ENCODE measurements at places on chromosomes 4 and X.

DNA sequence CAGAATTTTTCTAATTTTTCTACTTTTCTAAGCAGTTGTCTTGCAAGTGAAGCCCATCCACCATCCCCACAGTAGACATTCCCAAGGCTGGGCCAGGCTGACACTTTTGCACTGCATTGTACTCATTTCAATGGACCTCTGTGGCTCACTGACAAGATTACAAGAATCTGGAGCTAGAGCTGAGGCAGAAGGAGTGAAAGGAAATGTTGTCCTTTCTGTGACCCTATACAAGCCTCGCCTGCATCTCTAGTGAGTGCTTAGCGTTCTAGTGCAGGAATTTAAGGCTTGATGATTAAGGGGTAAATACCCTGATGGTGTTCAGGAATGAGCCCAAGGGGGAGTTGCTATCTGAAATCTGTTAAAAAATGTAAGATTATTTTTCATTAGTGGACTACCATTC, 6.3 kb downstream of the MAGED1 start:
- DNase-seq, result no peak

DNA sequence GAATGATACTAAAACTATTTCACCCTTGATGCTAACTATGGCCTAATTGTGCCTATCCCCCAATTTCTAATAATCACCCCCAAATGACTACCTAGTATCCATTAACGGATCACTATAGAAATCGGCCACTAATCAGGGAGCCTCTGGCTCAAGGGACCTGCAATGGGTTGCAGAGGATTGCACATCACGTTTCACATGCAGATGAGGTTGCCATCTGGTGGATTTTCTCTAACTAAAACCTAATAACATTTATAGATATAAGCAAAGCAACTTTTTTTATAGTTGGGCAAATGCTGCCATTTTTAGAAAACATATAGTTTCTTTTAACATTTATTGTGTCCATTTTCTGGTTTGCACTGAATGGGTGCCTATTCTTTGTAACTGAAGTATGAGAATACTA, 28.3 kb upstream of the ALG13 start:
- DNase-seq, result no peak

- no peak for DNase-seq
Observed at GRCh38 chr4:14193601-14194000, 566.1 kb upstream of the BOD1L1 start.

DNA sequence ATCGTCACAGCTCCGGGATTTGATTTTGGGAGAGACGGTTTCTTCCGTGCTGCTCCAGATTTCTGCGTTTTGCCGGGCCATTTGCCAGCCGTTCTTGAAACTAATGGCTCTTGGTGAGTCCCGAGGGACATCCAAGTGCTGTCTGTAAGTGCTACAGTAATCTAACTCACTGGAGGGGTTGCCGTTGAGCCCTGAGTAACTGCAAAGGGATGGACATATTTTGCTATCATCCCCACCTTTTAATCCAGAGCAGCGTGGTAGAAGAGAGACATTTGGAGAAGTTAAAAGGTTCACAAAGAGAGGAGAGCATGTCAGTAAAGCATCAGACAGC, 88.9 kb upstream of the PDLIM3 start:
- no peak for DNase-seq

GRCh38 chrX:16160729-16161128, 6.6 kb upstream of the MAGEB17 start:
- no peak for DNase-seq

- no peak for DNase-seq
Observed at GRCh38 chr4:72449705-72450104, 119.3 kb downstream of the ADAMTS3 start.

DNA sequence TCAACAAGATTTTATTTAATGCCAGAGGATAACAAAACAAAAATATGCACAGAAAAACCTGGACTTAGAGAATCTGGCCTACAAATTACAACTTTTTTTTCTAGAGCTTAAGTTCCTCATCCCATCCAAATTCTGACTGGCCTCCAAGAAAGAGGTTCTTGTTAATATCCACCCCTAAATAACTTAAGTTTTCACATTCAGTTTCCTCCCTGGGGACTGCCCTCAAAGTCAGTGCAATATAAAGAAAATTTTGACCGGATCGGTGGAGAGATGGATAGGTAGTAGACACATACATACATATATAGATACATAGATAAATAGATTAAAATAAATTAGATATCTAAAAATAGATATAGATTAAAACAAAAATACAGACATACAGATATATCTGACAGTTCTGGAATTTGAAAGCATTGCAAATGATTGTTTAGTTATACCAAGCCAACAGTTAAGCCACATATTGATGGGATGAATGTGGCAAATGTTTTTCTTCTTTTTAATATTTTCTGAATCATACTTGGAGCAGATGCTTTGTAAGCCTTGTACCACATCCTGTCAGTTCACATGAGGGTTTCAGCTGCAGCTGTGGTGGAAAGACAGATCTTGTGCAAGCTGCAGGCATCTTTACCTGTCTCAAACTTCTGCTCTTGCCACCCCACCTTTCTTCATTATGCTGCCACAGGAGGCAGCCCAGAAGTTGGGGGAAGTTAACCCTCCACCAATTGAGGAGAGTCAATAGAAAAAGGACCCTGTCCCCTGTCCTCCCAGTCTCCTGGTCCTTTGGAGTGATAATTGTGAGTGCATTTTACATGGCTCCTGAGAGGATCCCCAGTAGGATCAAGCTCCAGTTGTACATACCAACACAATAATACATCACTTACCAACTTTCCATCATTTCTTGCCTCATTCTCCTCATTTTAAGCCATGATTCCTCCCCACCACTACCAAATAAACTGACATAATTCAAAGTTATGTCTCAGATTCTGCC, 58.5 kb upstream of the PRDM8 start:
- no peak for DNase-seq

- DNase-seq, result peak; percentile 57
Observed at GRCh38 chr4:96835991-96836390, 996.1 kb downstream of the PDHA2 start.

Data from CMK (cell line).